ENCODE measurements at places on chromosomes 16 and 17. TPM values are rescaled to one million over a fixed set of nuclear protein-coding genes. Genes with fewer than 3 reads are reported as not detected.

- no peak for DNase-seq
These were observed 744.7 kb upstream of the GOT2 start for GRCh38 chr16:59478838-59479237.

DNA sequence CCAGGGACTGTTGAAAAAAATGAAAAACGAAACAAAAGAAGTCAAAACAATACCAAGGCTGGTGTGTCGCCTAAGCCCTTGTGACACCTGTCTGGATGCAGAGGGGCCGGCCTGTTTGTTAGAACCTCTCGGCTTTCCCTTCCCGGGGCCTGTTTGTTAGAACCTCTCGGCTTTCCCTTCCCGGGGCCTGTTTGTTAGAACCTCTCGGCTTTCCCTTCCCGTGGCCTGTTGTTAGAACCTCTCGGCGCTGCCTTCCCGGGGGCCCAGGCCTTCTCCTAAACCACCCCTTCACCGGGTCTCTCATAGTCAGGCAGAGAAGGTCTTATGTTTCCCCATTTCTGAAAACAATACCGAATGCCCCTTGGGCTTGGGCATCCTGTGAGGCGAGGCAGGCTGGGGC is 180.0 kb downstream of the BANP start:
- no peak for DNase-seq

DNA sequence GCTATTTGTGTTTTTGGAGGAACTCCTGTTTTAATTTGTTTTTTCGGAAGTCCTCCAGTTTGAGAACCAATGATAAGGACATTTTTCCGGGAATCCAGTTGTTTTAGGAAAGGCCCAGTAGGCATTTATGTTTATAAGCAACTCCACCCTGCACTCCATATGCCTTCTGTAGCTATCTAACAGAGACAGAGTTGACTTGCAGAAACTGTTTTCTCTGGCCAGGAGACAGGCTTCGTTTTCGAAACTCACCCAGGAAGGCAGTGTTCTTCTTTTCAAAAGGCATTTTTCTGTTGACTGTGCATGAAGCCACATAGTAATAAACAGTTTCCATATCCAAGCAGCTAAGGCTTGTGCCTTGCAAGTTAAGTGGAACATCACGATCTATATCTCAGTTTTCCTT is 587.1 kb downstream of the WWOX start:
- DNase-seq: no peak

- no peak for DNase-seq
These were observed 1000.4 kb downstream of the CDH11 start for GRCh38 chr16:64121473-64121872.

- no peak for DNase-seq
These were observed 20.5 kb upstream of the FAAP100 start for GRCh38 chr17:81572563-81573168.

DNA sequence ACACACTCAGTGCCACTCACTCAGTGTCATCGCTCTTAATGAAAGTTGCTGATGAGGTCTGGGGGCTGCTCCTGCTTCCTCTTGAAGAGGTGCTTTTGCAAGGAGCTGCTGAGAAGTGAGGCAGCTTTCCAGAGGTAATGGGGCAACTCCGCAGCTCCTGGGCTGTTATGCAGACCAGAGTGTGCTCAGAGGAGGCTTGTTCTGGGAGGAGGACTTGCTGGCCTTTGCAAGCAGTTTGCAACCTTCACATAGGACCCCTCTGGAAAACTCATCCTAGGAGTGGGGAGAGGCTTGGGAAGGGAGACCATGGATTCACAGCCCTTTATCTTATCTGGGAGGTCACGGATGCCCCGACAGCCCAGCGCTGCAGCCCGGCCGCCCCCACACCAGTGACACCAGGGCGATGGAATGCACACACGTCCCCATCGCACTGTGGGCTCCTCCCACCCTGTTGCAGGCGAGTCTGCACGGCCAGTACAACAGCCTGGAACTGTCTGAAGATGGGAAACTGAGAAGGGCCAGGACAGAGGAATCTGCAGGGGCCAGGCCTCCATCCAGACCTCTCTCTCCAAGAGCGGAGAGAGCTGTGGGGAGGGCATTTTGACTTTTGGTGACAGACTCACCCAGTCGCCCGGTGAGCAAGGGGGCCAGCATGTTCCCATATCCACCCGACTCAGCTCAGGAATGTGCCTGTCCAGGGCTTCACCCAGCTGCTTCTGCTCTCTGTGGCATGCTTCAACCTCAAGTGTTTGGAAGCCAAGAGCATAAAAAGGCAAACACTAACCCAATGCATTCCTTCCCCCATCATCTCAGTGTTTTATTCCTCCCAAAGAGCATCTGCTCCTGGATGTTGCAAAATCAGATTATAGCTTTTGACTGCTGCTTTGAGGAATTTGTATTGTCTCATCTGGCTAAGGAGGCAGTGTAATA is 78.6 kb upstream of the ZNF469 start:
- DNase-seq: no peak

The MYH1 gene
- total RNA-seq: not detected

The CCL8 gene
- not detected for total RNA-seq

The OTOP2 gene
- not detected for total RNA-seq

The CEMP1 gene
- 11.8 TPM for total RNA-seq

The LAT gene
- 3.5 TPM for total RNA-seq

The CRYBA1 gene
- total RNA-seq: not detected

The SYT17 gene
- total RNA-seq: 49.2 TPM

The NPIPB12 gene
- 51.4 TPM for total RNA-seq

Data from upper lobe of left lung (tissue), 6 donors.